ENCODE measurements at places on chromosomes 6 and 20. TPM values are rescaled to one million over a fixed set of nuclear protein-coding genes. Genes with fewer than 3 reads are reported as not detected.
A peak's percentile ranks its signal among the peaks of the same experiment; 100 is the strongest.

Gene TSPO2
- not detected for total RNA-seq

GRCh38 chr6:139521338-139521737 is 146.9 kb upstream of the CITED2 start:
- DNase-seq, result no peak

DNA sequence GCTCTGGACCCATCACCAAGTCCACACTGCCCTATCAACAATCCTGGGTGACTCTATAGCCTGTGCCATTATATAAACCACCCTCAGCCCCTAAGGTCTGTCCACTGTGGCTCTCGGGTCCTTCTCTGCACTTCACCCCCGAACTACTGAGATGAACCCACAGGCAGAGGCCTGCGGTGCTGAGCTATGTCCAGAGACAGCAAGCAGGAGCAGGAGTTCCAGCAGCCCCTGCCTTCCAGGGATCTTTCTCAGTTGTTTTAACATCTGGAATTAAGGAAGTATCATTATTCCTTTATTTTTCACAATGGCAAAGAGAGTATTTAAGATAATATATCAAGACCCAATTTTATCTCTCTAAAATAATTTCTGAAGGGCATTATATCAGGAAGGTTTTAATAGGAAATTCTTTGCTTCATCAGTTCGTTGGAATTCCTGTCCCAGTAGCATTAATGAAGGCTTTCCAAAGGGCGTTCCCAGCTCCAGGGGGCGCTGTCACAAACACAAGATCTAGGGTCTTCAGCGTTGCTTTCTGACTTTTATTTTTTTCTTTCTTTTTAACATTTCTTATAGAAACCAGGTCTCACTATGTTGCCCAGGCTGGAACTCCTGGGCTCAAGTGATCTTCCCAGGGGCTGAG is 27.3 kb downstream of the RRBP1 start:
- no peak for DNase-seq

DNA sequence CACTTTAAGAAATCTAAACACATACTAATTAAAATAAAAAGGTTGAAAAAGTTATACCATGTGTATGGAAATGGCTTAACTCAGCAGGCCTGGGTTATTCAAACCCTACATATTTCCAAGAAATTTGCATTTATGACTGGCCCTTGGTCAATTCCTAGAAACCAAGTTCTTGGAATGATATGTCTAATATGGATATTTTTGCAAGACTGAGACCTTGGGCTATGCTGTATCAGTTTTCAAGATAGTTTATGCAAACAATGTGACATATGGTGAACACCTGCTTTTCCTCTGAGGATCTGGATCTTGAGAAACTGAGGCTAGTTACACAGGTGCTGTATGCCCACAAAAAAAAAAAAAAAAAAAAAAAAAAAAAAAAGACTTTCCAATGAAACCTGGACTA is 536.9 kb upstream of the HS3ST5 start:
- no peak for DNase-seq

- DNase-seq, result no peak
Observed at GRCh38 chr6:169112483-169113320, 140.9 kb downstream of the THBS2 start.

GRCh38 chr20:58778760-58779159 is 71.9 kb downstream of the GNAS-AS1 start:
- no peak for DNase-seq

Gene CHRNA4
- not detected for total RNA-seq

GRCh38 chr6:40735121-40735520 is 148.0 kb upstream of the LRFN2 start:
- no peak for DNase-seq

Gene C6orf58
- 1.3 TPM for total RNA-seq

Gene BPIFB1
- not detected for total RNA-seq

DNA sequence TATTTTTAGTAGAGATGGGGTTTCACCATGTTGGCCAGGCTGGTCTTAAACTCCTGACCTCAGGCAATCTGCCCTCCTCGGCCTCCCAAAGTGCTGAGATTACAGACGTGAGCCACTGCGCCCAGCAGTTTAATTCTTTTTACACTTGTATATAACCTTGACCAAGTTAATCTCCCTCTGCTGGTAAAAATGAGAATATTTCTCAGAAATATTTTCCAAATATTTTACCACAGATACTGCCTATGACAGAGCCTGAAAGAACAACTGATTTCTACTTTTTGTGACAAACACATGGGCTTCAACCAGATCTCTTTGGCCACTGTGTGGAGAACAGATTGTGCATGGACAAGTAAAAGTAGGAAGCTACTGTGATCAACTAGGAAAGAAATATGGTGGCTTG is 21.2 kb upstream of the NHSL1 start:
- peak; percentile 22 for DNase-seq

DNA sequence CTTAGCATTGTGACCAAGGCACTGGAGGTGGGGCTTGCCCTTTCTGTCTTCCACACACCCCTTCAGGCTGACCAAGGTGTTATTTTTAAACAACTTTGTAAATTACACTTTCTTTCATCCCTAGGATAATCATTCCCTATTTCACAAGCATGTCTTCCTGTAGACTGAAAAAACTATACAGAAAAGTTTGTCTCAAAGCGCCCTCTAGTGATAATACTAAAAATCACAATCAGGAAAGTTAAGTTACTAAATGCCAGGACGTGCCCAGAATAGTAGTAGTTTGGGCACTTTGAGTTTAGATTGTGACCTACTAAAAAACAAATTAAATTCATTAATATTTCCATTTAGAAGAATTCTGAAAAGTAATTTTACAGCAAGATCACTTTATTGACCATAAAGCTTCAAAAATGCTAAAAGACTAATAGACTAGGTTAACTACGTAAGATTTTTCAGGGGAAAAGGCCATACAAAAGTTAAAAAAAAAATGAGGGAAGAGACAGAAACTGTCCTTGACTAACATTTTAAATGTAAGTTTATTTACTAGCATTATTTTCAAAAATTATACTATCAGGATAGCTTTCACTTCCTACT is 123.3 kb upstream of the DUSP22 start:
- DNase-seq, result peak; percentile 46

GRCh38 chr6:167653561-167653960 is 173.2 kb upstream of the AFDN start:
- DNase-seq, result no peak

Gene SUPT3H
- 6.4 TPM for total RNA-seq

Gene AURKA
- total RNA-seq, result 74.5 TPM

DNA sequence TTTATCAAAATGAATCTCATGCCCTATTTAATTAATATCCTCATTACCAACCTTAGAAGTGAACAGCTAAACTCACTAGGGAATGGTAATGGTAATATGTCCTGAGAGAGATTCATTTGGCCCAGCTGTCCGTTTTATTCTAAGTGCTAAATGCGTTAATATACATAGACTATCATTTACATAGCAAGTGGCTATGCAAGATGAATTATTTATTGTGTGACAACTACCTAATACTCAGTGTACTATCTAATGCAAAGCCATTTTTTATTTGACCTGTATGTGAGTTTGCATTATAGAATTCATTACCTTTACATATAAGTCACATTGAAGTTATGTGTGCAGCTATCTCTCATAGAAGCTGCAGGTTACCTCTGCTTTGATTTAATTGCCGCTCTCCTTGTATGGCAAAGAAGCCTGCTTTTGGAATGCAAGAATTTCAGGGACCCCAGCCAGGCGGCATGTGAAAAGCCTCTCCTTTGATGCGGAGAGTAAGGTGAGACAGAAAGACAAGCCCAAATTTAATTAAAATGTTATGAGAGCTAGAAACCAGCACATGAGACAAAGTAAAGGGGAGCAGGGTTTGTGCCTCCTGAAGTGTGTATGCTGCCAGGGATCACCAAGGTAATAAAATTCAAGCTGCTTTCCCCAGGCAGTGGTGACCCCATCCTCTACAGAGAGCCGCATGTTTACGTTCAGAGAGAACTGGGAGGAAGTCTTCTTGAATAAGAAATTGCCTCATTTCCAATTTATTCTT is 693.0 kb upstream of the MAP3K7 start:
- no peak for DNase-seq

DNA sequence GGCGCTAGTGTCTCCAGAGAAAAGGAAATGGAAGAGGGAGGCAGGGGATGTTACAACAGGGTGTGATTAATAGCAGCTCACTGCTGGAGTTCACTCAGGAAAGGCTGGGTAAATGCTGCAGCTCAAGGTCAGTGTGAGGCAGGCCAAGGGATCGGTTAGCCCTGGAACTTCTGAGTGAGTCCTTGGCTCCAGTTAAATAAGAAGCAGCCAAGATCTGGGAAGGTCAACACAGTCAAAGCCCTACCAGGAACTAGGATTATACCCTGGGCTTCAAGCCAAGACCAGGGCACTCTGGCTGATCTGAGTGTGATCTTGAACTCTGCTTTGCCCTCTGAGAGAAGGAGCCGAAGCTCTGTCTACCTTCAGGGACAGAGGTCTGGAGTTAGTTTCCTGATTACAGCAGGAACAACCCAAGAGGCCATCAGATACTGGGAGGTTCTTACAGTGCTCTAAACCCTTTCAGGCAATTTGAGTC is 44.3 kb downstream of the TPD52L1 start:
- peak; percentile 85 for DNase-seq

Gene SNAP25
- 3.2 TPM for total RNA-seq

DNA sequence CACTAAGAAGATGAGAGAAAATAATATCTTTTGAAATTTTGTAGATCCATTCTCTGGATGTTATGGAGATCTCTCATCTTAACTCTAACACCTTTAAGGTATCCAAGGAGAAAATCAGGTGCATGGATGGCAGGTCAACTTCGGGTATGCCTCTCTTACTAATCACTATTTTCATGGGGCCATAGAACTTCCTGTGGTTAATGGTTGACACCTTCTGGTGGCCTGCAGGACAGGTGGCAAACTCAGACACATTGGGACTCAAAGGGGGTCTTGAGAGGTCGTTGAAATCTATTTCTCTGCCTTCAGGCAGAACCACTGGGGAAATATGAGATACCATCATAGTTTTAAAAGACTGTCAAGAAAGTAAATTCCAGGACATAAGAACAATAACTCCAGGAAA is 76.5 kb downstream of the ADAT2 start:
- no peak for DNase-seq

- peak; percentile 23 for DNase-seq
Observed at GRCh38 chr20:51542571-51543421, at the start of gene NFATC2. Gene NFATC2, minus strand, starts transcription at chr20:51542719. Its CDS starts 220 bp downstream, at chr20:51542499.

Gene GHRH
- not detected for total RNA-seq

GRCh38 chr6:169222126-169222525 is 31.5 kb downstream of the THBS2 start:
- no peak for DNase-seq

DNA sequence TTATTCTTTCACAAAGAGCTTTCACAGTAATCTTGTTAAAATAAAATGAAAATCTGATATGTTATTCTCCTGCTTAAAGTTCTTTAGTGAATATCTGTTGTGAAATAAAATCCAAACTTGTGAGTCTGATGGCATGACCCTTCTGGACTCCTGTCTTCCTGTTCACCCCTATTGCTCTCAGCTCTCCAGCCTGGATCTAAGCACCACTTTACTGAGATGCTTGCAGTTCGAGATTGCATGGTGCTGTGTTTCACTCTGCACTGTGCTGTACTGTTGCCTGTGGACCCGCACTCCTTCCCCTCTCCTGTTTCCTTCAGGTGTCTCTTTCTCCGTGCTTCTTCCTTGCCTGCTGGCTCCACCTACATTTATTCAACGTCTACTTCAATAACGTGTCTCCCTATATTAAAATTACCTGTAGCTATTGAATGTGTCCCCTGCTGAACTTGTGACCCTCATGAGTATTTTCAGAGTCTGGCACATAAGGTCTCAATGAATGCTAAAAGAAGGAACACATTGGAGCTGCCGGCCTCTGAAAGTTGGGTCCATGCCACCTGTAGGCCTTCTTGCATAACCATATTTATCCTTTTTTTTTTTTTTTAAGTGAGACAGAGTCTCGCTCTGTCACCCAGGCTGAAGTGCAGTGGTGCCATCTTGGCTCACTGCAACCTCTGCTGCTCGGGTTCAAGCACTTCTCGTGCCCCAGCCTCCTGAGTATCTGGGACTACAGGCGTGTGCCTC is 100.1 kb downstream of the ARID1B start:
- no peak for DNase-seq

- peak; percentile 68 for DNase-seq
Observed at GRCh38 chr6:62999796-63000195, 211.5 kb upstream of the FKBP1C start.

DNA sequence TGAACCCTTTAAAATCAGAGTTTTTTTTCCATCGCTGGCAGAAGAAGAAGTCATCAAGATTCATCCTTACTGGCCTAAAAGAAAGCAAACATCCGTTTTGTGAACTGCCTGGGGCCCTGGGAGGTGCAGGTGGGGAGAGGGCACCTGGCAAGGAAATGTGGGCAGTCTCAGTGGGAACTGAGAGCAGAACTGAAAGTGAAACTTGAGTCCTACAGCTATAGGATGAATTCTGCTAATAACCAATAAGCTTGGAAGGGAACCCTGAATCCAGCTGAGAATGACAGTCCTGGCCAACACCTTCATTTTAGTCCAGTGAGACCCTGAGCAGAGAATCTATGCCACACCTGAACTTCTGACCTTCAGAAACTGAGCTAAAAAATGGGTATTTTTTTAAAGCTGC is 130.1 kb upstream of the ASCC3 start:
- no peak for DNase-seq

DNA sequence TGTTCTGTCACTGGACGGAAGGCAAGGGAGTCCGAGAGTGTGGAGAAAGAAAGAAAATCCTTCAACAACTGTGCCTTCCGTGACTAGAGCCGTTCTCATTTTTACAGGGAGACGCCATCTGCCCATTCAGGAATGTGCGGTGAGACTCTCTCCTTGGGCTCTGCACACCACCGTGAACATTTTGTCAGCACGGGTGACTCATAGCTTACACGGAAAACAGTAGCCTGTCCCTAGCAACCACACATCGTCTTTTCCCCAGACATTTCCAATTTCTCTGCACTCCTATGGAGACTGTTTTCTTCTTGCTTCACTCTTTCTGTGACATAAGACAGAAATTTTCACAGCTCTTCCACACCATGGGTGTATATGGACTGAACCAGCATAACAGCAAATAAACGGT is 55.1 kb downstream of the TBXT start:
- peak; percentile 56 for DNase-seq

GRCh38 chr6:33091957-33092356 is 16.2 kb downstream of the HLA-DPB1 start:
- DNase-seq, result no peak

DNA sequence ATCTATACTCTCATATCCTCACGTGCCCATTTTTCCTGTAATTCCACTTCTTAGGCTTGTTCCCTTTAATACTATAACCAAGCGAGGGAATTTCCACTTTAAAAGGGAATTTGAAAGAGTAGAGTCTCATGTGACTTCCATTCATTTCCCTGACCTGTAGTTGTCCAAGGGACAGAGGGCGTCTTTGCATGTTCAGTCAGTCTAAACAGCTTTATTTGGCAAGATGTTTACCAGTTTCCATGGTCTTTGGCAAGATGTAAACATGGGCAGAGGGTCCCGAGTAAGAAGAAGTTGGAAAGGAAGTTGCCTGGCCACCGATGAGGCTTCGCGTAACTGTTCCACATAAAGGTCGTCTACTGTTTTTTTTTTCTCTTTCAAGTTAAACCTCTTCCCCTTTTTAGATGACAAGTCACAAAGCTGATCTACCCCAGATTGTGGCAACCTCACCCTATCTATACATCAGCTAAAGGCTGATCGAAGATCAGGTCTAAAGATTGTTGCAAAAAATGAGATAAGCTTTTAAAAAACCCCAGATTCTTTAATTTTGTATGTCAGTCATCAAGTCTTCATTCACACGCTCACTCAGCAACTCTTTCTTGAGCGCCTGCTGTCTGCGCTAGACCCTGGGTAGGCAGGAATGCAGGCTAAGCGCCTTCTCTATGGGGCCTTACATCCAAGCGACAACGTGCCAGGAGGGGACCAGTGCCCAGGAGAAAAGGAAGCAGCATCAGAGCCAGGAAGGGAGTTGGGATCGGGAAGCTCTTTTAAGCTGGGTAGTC is 31.7 kb upstream of the CCR6 start:
- DNase-seq, result no peak

Data from Caki2 (cell line).